ENCODE measurements at places on chromosomes 13 and 19. TPM values are rescaled to one million over a fixed set of nuclear protein-coding genes. Genes with fewer than 3 reads are reported as not detected.

DNA sequence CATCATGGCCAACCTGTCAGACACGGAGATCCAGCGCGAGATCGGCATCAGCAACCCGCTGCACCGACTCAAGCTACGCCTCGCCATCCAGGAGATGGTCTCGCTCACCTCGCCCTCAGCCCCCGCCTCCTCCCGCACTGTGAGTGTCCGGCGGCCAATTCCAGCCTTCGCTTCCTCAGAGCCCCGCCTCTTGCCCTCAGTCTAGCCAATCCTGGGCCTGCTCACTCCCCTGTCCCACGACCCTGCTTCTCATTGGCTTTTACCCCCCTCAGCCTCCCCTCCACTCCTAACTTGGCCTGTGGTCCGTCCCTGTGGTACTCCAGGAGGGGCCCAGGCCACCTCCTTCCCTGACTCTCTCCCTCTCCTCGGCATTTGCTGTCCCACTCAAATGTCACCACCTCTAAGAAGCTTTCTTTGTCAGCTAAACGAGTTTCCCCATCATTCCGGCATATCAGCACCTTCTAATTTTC lies 12.3 kb downstream of the HRC start:
- peak; percentile 91 for DNase-seq

DNA sequence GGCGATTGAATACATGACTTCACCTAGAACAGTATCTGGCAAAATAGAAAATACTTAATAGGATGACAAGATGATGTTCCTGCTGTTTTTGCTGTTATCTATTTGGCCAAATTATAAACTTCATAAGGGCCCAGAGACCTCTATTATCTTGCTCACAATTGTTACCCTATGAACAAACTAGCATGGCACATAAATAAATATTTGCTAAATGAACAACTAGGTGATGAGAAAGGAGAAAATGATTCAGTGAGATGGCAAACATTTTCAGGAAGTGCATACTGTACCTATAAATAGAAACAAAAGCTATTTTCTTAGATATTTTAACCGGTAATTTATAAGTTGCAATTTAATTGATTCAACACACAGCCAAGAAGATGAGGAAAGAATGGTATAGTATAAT lies 78.4 kb downstream of the FAM216B start:
- no peak for DNase-seq

GRCh38 chr19:34480971-34481841 lies at the start of gene WTIP:
WTIP (plus strand) TSS chr19:34481758; CDS start chr19:34481975, 217 bp downstream.
- DNase-seq: peak; percentile 89

DNA sequence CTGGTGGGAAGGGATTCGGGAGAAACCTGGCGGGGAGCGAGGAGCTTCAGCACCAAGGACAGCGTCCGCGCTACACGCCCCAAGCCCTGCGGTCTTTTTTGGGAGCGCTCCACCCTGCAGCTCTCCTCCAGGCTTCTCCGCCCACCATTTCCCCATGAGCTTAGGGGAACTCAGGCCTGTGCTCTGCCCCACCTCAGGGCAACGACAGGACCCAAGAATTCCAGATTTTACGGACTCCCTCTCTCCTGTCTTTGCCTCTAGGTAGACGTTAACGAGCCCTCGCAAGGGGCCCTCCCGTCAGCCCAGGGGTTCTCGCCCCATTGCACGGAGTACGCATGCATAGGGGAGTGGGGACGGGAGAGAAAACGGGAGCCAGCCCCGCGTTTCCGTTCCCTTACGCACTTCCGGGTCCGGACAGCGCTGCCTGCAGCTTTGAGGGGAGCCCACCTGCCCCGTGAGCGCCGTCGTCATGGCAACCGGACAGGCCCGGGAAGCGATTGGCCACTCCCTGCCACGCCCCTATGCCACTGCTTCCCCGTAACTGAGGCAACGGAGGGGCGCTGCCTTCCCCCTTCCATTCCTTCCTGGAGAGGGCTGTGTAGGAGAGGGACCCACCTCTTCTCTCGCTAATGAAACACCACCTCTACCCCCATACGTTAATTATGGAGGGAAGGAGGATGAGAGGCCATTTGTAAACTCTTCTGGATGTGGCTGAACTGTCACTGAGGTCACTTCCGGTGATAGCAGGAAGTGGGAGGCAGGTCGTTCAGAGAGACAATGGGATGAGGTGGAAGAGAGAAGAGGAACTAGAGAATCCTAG lies 20.8 kb downstream of the NOVA2 start:
- DNase-seq: peak; percentile 70

DNA sequence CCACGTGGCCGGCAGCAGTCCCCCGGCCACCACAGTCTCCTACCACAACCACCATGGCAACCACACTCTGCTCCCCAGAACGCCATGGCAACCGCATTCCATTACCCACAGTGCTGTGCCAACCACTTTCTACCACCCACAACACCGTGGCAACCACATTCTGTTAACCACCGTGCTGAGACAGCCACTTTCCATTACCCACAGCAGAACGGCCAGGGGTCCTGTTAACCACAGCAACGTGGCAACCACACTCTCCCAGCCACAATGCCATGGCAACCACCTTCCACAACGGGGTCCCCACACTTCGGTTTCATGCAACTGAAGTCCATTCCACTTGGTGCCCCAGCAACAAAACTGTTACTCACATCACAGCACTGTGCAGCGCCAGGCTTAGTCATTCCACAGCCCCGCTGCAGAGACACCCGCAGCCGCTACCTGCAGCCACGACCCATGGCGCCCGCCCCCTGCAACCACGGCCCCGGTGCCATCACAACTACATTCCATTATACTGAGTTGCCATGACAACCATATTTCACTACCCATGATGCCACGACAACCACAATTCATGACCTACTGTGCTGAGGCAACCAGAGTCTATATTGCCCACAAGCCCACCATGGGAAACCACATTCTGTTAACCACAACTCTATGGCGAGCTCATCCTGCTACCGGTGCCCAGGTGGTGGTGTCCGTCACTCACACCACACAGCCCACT lies 10.0 kb downstream of the DPF1 start:
- DNase-seq: no peak

The MEIOSIN gene
- not detected for polyA plus RNA-seq

GRCh38 chr19:42363614-42364346 lies 26.3 kb downstream of the CNFN start:
- no peak for DNase-seq

GRCh38 chr13:98022210-98022609 lies 68.7 kb downstream of the IPO5 start:
- DNase-seq: no peak

The TNNT1 gene
- 7.0 TPM for polyA plus RNA-seq

DNA sequence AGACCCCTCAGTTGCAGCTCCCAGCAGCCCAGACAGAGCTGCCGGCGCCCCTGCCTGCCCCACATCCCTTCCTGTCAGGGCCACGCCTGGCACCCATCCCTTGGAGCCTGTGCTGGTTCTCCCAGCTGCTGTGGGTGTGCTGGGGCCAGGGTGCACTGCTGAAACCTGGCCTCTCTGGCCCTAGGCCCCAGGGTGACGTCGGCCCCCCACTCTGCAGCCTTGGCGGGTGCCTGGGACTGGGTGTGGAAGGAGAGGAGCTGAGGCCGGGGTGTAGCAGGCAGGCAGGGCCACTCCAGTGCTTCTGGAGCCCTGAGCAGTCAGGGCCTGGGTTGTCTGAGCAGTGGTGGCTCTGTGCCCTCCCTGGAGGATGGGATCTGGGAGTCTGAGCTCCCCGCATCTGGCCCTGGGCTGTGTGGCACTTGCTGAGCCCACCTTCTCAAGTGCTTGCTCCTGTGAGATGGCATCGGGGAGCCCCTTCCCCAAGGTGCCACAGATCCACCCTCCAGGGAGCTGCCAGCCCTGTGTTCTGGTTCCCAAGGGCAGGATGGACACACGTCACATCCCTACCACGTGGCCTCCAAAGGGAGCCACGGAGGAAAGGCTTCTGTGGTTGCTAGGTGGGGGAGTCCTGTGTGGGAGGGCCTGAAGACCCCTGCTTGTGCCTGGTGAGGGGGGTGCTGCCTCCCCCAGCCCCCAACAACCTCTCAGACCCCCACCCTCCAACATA lies 5.2 kb downstream of the PLEKHJ1 start:
- DNase-seq: no peak

GRCh38 chr13:95360464-95361097 lies 59.3 kb upstream of the ABCC4 start:
- no peak for DNase-seq

DNA sequence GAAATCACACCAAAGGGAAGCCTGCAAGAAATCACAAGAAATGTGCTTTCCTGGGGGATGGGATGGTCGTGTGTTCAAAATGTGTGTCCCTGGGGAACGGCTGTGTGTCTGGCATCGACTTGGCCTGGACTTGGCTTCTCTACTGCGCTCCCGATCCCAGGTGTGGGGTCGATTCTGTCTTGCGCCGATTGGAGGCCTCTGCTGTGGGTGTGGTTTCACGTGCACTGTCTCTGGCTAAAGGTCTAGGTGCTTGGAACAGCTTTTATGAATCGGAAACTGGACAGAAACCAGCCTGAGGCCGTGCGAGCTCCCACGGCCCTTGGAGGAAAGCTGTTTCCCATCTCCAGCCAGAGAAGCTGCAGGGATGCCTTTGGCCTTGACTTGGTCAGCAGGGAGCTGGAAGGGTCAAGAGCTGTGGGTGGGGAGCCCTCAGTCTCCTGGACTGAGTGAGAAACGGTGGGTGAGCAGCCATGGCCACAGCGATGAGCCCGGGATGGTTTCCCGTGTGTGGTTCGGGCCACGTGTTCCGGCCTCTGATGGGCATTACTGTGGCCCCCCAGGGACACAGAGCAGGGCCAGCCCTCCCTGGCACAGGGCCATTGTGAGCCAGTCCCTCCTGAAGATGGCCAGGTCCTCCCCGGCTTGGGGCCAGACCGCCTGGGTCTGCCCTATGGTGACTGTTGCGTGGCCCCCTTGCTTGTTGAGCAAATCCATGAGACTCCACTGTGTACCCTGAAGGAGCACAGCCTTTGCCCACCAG lies 29.7 kb downstream of the MCF2L start:
- DNase-seq: no peak

The WTIP gene
- 45.3 TPM for polyA plus RNA-seq

The OVOL3 gene
- polyA plus RNA-seq: not detected

The FGF14 gene
- polyA plus RNA-seq: 0.86 TPM

DNA sequence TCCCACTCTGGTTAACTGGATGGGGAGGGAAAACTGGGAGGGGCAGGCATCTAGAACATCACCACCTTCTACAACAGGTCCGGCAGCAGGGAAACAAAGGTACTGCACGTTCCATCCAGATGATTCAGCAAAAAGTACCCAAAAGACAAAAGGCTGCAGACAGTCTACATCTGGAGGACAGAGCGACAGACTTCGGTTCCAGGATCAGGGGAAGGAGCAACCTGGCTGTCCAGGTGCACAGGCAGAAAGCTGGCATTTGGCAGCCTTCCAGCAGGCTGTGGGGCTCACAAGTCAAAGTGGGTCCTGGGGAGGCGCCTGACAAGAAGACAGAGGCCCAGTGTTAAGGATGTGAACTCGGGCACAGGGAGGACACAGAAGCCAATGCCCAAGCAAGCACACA lies 202.9 kb downstream of the SUCLA2 start:
- no peak for DNase-seq

DNA sequence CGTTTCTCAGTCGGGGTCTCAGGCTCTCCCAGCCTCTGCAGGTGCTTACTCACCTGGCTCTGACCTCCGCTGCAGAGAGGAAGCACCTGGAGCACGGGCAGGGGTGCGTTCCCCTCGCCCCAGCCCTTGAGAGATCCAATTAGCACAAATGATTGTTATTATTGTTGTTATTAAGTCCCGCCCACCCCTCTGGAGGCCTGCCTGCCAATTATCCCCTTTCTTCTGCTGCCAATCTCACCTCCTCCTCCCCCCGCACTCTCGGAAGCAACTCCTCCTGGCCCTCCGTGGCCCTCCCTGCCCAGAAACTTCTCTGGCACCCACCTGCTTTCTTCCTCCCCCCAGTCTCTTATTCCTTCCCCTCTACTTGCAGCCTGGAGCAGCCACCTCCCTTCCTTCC lies 8.8 kb downstream of the ZNF787 start:
- no peak for DNase-seq

DNA sequence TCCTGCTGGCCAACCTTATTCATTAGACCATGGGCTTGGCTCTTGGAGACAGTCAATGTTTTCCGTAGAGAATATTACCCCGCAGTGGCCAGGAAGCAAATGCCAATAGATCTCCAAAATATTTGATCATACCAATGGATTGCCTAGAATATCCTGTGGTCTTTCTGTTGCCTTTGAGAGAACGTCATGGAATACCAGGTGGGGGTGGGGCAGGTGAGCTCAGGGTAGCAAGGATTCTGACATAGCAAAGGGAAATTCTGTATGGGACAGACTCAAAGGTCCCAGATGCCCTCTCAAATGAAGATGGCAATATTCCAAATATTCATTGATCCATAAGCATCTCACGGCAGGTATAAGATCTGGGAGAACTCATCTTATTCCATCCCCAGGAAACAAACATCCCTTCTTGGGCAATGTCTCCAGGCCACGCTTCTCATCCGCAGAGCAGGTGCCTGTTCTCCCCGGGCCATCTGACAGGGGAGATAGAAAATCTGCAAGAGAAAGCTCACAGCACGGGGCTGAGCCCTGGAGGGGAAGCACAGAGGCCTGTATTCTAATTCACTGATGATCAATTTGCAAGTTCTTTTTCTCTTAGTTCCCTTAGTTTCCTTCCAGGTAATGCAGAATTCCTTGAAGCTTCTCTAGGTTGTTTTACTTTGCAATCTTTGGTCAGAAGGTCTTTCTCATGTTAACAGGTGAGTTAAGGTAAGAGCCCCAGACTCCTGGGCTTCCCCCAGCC lies 69.6 kb upstream of the TSHZ3 start:
- no peak for DNase-seq

GRCh38 chr13:33286128-33286527 lies 573 bp upstream of the STARD13 start:
- no peak for DNase-seq

The ZNF181 gene
- 25.8 TPM for polyA plus RNA-seq

The PSG2 gene
- not detected for polyA plus RNA-seq

The LGALS7 gene
- polyA plus RNA-seq: 1.00 TPM

DNA sequence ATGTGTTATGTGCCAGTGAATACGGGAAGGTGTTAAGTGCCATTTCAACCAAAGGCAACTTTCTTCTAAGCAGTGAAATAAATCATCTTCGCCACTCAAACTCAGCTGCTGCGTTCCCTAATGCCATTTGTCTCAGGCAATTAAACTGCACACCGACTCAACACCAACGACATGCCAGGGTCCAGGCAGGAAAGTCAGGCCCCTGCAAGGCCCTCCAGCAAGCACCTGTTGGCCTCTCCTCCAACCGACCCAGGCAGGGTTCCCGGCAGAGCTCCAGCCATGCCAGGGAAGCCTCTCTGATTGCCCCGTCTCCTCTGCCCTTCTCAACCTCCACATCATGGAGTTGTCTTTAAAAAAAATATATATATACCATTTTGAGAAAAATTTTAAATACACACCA lies 21.8 kb downstream of the SAFB2 start:
- DNase-seq: no peak

The ACP7 gene
- 0.20 TPM for polyA plus RNA-seq

- DNase-seq: no peak
These were observed 11.3 kb downstream of the PLEKHF1 start for GRCh38 chr19:29676586-29676985.

The ZNF439 gene
- polyA plus RNA-seq: 27.4 TPM

GRCh38 chr13:64453831-64454230 lies 2776.3 kb downstream of the PCDH9 start:
- no peak for DNase-seq

The CYP2A13 gene
- polyA plus RNA-seq: not detected

All from renal cortex interstitium (tissue), 15 donors.